ENCODE measurements at places on chromosomes 13 and 19.

- DNase-seq: no peak
These were observed 839 bp downstream of the COG6 start for GRCh38 chr13:39656325-39656677.

DNA sequence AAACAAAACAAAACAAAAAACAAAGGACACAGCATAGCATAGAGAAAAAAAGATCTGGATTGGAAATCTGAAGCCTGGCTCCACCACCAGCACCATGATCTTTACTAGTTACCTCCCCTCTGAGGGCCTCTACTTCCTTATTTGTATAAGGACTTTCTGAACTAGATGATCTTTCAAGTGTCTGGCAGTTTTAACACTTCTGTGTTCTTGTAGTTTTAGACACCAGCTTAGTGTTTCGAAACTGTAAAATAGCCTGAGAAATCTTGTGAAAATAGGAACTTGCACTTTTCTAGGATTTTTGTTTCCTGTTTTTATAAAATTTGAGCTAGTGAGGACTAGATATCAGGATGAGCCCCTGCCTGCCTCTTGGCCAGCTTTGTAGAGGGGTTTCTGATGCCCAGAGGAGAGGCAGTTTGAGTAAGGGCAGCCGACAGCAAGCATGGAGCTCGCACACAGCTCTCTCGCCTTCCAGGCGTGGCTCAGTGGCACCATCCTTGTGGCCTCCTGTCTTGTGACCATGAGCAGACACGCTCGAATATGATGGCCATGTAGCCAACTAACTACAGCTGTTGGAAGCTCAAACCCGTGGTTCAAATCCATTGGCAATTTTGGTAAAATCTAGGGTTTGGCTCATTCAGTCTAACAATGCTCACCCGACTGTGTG lies 319.0 kb downstream of the KCNRG start:
- DNase-seq: no peak

DNA sequence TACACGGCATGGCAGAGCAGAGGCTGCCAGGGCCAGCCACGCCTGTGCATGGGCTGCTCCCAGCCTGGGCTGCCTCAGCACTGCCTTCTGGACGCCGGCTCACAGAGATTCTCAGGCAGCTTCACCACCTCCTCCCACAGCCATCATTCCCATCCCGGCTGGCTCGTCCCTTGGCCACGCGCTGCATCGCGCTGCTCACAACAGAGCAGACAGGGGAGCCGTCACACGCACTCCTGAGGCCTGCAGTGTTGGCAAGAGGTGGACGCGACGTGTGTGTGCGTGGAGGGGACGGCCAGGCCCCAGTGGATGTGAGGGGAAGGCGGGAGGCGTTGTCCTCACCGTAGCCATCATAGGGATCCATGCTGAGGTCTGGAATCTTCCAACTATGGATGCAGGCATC lies 7.6 kb upstream of the PRKD2 start:
- no peak for DNase-seq

- DNase-seq: no peak
These were observed 2770.4 kb upstream of the PCDH20 start for GRCh38 chr13:64186071-64186470.

- no peak for DNase-seq
These were observed 190.2 kb upstream of the TSHZ3 start for GRCh38 chr19:31539386-31539785.

DNA sequence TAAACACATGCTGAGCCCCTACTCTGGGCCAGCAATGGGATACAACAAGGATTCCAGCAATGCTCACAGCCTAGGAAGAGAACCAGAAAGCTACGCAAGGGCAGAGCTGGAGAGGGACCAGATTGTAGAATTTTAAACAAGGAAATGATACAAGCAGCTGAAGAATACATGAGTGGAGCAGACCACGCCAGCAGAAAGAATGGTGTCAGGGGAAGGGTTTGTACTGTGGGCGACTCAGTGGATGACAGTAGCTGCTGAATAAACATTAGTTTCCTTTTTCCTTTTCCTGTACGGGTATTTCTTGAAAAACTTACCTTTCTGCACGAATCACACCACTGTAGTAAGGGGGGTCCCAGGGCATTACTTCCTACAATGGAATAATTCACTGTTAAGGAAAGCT lies 30.7 kb downstream of the MIPEP start:
- no peak for DNase-seq

DNA sequence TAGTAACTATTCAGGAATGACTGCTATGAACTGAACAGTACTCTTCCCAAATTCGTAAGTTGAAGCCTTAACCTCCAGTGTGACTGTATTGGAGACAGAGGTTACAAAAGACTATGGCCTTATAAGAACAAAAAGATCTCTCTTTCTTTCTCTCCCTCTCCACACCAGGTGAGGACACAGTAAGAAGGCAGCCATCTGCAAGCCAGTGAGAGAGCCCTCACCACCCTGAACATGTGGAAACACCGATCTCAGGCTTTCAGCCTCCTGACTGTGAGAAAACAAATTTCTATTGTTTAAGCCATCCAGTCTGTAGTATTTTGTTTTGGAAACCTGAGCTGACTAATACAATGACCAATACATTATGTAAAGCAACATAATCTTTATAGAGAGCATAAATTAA lies 888.9 kb downstream of the SLITRK1 start:
- DNase-seq: no peak

- DNase-seq: no peak
These were observed 5.7 kb upstream of the ZNF461 start for GRCh38 chr19:36672368-36672767.

GRCh38 chr19:7916103-7916954 lies 1.7 kb downstream of the TGFBR3L start:
- no peak for DNase-seq

GRCh38 chr19:51368366-51369282 lies at the start of gene CLDND2:
Gene CLDND2 (minus strand): TSS chr19:51369003. CDS start chr19:51368577, 426 bp downstream.
- no peak for DNase-seq

- no peak for DNase-seq
These were observed 66.7 kb downstream of the LRRC63 start for GRCh38 chr13:46278474-46278873.

- DNase-seq: no peak
These were observed 320.3 kb downstream of the ATP8A2 start for GRCh38 chr13:25692099-25692498.

- no peak for DNase-seq
These were observed 16.0 kb downstream of the FXYD5 start for GRCh38 chr19:35170359-35171061.

- no peak for DNase-seq
These were observed 55.1 kb upstream of the STARD13 start for GRCh38 chr13:33340631-33341030.

GRCh38 chr19:756236-756635 lies 5.3 kb downstream of the MISP start:
- no peak for DNase-seq

DNA sequence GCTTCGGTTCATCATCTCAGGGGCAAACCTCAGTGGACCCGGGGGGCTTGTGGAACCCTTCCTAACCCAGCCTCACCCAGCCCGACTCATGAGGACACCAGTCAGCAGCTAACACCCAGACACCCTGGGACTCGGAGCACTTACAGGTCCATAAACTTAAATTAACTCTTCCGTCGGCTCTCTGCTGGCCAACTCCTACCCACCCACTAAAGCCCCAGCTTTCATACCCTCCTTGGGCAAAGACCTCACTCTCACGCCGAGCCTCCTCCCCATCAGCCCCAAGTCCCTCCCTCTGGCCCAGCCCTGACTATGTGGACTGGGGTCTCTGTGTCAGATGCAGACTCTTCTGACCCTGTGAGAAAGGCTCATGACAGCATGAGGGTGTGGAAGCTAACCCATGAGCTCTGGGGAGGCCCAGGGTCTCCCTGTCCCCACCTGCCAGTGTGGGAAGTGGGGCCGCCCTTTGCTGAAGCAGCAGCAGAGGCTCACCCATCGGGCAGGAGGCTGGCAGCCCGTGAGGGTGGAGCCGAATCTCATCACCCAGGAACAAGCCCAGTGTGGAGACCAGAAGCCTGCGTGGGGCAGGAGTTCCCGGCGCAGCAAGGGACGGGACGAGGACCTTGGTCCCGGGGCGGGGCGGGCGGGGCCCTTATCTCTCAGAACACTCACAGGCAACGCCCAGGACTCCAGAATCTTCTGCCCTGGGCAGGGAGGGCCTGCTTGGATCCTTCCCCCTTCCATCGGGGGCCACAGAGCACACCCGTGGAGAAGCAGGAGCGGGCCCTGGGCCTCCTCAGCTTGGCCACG lies 19.8 kb downstream of the TCF3 start:
- no peak for DNase-seq

DNA sequence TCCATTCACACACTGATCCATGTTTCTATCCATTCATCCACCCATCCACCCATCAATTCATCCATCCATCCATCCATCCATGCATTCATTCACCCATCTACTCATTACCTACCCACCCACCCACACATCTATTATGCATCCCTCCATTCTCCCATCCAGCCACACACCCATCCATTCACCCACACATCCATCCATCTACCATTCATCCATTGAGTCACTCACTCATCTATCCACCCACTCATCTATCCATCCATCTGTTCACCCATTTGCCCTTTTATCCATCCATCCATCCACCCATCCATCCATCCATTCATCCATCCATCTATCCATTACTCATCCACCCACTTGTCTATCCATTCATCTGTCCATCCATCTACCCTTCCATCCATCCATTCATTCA lies 30.1 kb downstream of the CELF5 start:
- DNase-seq: no peak

GRCh38 chr19:51687791-51688670 lies 5.1 kb upstream of the SPACA6 start:
- no peak for DNase-seq

DNA sequence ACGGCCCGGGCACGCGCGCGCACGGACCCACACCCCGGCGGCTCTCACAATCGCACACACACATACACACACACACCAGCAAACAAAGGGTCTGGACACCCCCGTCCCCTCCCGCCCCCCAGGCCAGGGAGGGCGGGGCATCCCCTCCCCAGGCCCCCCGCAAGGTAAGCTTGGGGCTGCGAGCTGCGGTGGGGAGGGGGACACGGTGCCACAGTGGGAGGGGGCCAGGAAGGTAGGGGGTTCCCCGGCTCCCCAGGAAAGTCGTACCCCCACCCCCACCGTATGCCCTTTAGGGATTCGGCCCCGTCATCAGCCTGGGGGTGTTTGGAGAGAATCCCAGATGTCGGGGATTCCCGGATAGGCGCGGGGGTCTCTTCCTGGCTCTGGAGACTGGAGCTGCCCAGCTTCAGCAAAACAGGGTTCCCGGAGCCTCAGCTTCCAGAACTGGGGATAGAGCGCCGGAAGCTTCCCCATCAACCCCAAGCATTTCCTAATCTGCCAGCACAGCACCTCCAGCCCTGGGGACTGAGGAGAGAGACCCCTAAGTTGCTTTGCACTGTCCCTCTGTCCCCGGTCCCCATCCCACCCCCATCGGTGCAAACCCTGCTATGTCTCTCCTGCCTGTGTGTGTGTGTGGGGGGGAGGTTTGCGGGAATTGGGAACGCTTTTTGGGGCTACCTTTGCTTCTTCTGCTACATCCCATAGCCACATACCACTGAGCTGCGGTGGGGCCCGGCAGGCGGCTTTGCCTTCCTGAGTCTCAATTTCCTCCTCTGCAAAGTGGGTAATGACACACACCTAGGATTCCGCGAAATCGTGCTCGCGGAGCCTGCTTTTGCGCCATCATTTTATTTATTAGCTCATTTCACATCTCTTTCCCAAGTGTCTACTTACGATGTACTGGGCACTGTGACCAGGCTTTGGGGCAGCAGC lies 1.8 kb upstream of the CDC37 start:
- no peak for DNase-seq

DNA sequence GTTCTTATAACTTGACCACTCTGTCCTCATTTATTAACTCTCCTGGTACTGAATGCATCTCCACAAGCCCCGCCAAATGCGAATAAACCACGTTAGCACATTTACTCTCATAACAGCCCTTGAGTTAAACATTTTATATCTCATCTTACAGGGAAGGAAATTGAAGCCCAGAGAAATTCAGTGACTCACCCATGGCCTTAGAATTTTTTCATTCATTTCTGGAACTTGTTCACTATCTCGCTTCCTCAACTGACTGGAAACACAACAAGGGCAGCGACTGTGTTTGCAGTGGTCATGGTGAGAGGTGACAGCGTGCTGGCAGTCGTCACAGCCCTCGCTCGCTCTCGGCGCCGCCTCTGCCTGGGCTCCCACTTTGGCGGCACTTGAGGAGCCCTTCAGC lies 39.5 kb downstream of the SERP2 start:
- DNase-seq: no peak

DNA sequence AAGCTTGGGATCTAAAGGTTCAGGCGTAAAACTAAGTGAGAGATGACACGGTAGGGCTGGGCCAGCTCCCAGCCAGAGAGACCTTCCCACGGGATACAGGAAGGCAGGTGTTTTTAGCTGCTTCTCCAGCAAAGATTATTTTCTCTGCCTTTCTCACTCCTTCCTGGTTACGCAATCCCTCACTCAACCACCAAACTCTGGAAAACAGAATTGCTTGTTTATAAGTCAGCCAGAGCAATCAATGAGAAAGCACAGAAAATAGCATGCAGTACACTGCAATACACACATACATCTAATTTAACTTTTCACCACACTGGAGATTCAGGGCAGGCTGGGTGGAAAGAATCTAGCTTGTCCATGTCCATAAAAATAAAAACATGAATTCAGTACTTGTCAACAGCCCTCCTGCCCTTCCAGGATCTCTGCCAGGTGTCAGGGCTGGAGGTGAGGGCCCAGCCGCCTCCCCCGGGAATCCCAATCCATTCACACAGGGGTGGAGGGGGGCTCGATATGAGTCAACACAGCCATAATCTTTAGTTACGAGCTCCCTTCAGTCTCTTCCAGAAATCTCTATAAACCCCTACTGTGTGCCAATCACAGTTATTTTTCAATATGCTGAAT lies 12.2 kb downstream of the RHPN2 start:
- no peak for DNase-seq

GRCh38 chr19:15488489-15489226 lies 9.4 kb upstream of the PGLYRP2 start:
- DNase-seq: no peak

GRCh38 chr13:92900446-92900845 lies 326.2 kb upstream of the GPC6 start:
- no peak for DNase-seq

DNA sequence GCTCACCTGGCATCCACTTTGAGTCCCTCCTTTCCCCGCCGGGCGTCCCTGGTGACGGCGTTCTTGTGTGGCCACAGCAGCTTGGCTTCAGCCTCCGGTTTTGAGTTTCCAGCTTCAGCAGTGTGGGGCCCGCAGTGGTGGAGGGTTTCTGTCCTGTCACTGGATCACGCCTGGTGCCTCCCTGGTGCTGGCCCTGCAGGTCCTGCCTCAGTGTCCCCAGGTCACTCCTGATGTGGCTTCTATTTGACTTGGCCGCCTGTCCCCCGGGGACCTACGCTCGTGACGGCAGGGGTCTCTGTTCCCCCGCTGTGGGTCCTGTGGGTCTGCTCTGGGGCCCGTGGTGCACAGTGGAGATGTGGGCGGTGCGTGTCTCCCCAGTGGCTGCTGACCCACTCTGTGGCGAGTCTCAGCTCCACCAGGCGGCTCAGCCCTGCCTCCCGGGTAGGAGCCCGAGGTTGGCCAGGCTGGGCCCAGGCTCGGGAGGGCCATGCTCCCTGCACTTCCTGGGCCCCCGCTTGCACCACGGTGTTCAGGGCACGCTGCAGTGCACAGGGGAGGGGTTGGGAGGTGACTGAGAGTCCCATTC lies 1.9 kb downstream of the ATP4B start:
- DNase-seq: no peak

Measured in HFF-Myc (cell line).